WERI-Rb-1 (cell line): ENCODE measurements at places on chromosomes 16 and 17.

DNA sequence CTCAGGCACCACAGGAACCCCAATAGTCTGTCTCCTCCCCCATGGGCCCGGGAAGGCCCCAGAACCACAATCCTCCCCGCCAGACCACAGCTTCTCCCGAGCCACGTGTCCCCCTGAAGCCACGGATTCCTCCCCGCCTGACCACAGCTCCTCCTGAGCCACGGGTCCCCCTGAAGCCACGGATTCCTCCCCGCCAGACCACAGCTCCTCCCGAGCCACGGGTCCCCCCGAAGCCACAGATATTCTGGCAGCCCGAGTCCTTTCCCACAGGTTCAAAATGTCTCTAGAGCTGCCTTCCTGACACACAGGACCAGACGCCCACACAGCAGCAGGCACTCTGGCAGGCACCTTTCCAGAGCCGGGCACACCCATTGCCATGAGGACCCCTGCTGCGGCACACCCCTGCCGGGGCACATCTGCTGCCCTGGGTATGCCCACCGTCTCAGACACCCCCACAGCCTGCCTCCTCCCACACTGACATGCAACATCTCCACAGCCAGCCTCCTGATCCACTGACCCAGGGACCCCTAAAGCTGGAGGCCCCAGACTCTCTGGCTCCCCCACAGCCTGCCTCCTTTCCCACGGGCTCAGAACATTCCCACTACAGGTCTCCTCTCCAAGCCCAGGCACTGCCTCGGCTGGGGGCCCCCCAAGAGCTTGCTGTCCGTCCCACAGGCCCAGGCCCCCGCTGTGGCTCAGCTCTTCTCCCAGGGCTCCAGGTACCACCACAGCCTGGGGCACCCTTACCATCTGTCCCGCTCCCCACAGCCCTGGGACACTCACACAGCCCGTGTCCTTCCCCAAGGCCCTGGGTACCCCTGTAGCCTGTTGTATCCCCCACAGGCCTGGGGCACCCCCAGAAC is 2.2 kb downstream of the KIAA0753 start:
- no peak for DNase-seq

DNA sequence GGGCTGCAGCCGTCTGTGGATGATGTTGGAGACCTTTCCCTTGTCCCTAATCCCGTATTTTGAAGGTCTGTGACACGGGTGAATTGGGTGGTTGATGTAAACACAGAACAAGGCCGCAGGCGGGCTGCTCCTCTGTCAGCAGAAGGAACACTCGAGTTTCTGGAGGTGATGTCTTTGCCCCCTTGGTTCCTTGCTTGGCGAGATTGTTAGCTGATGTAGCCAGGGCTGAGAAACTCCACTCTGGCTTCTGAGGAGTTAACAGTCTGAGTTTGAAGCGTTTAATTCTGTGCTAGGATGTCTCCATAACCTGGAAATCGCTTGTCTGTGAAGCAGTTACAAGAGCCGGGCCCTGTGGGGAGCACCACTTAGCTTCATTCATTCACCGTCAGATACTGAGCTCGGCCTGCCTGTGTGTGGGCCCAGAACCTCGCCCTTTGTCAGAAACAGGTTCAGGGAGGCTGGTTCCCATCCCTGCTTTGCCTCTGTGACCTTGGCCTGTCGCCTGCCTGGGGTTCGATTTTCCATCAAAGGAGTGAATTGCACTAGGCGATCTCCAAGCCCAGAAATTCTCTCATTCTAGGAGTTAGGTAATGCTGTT is 1.3 kb downstream of the MAPK8IP3 start:
- no peak for DNase-seq

DNA sequence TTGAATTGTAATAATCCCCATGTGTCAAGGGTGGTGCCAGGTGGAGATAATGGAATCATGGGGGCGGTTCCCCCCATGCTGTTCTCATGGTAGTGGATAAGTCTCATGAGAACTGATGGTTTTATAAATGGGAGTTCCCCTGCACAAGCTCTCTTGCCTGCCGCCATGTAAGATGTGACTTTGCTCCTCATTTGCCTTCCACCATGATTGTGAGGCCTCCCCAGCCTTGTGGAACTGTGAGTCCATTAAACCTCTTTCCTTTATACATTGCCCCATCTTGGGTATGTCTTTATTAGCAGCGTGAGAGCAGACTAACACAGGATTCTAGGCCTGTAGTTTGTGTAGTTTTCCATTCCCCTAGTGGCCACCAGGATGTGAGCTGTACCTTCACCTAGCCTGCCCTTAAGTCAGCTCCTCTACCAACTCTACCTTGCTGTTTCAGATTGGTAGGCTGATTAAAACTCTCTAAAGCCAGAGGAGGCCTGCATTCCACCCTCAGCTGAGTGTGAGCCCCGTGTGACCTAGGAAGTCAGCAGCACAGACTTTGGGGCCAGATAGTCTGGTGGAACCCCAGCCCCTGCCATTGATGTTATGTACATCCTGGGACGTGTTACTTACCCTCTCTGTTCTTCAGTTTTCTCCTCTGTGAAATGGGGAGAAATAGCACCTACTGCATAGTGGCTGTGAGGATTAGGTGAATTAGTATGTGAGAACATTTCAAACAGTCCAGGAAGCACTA is 252.4 kb upstream of the CACNG5 start:
- DNase-seq: no peak

DNA sequence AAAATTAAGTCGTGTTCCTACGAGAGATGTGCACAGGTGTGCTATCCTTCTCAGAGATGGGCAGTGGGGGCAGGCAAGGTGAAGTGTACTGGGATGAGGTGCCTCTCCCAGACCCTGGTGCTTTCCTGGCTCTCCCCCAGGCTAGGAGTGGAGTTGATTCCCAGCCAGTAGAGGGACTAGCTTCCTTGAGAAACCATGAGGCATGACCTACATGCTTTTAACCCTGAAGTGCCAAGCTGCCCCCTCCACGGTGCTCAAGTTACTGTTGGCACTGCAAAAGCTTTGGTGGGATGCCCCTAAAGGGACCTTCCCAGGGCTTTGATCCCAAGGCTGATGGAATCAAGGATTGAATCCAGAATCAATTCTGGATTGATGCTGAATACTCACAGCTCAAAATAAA is 47.0 kb upstream of the SREBF1 start:
- DNase-seq: no peak

DNA sequence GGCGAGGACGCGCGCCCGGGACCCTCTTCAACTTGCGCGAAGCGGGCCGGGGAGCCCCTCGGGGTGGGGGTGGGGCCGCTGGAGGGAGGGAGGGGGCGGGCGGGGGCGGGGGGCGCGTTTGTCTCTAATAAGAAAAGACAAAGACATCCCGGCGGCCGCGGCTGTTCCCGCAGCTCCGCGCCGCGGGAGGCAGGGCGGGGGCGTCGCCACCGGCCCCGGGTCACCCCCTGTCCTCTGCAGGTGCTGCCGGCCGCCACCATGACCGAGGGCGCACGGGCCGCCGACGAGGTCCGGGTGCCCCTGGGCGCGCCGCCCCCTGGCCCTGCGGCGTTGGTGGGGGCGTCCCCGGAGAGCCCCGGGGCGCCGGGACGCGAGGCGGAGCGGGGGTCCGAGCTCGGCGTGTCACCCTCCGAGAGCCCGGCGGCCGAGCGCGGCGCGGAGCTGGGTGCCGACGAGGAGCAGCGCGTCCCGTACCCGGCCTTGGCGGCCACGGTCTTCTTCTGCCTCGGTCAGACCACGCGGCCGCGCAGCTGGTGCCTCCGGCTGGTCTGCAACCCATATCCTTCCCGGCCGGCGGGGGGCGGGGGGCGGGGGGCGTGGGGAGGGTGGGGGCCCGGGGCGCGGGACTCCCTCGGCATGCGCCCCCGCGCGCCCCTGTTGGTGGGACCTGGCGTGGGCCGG is 714 bp downstream of the CACNA1H start:
- no peak for DNase-seq

DNA sequence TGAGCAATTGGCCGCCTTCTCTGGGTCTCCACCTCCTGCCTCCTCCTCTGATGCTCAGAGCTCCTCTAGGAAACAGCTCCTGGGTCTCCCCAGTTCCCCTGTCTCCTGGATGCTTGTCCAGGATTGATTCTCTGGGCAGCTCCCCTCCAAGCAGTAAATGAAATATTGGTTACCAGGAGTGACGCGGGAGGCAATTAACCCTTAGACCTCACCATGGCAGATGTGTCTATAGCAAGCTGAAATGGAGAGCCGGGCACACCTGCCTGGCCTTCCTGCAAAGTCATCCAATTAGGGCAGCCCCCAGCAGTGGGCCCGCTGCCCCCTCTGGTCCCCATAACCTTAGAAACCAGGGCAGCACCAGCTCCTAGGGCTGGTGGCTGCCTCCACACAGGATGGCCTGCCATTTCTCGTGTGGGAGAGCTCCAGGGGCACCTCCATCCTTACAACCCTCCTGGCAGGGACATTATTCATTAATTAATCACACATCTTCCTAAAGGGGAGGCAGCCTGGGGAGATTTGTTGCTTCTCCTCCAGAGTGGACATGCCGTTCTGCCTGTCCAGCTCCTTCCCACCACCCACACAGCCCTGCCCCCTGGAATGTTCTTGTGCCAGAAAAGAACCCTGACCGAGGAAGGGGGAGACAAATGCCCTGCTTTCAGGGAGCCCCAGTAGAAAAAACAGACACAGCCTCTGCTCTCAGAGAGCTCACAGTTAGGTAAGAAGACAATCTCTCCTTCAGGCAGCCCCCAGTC is 8.3 kb upstream of the KIF18B start:
- DNase-seq: no peak

DNA sequence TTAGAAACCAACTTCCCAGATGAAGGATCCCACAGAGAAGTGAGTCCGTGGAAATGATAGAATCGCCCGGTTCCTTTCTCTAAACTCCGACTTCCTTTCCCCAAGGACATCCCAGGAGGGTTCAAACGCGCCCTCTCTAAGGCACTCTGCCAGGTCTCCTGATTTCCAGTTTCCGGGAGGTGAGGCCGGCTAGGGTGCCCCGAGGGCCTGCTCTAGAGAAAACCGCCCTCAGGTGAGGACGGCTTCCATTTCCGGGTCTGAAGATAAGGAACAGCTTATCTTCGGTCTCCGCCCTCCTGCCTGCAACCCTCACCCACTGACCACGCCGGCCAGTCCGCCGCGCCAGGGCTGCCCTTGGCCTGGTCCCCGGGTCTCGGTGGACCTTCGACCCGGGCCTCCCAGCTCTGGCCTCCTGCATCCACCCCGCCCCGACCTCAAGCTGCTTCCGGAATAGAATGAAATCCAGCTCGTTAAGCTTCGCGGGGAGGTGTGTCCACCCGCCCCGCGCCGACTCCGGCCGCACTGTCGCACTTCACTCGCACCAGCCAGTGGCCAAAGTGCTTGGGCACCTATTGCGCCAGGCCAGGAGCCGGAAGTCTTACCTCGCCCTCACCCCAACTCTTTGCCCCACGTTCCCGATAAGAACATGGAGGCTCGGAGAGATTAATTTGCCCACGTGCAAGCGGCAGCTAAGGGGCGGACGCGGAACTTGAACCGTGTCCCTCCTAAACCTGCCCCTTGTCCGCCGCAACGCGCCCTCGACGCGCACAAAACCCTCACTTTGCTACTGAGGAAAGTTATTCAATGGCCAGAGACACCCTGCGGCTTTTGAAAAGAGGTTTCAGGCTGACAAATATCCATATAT is 836 bp upstream of the MMP15 start:
- DNase-seq: peak; percentile 38

- no peak for DNase-seq
Measured at GRCh38 chr16:25608002-25608401, 83.8 kb upstream of the HS3ST4 start.

DNA sequence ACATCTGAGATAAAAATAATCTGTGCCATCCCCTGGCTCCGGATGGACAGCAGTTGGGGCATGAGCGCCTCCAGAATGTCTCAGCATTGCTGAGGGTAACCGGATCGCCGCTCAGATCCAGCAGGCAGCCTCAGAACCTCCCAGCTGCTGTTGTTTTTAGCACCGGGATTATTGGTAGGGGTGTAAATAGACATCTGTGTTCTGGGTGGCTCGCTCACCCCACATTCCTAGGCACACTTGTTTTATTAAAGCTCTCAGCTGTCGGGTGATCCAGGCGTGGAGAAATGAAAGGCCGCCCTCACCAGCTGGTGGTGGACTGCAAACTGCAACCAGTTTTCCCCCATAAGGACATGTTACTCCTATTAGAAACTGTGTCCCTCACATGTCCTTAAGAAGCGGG is 32.1 kb downstream of the MYH3 start:
- peak; percentile 46 for DNase-seq

GRCh38 chr16:71724320-71724751 is at the start of gene PHLPP2:
Gene PHLPP2, minus strand, starts transcription at chr16:71724701. Its CDS starts 9,906 bp downstream, at chr16:71714795.
- no peak for DNase-seq

DNA sequence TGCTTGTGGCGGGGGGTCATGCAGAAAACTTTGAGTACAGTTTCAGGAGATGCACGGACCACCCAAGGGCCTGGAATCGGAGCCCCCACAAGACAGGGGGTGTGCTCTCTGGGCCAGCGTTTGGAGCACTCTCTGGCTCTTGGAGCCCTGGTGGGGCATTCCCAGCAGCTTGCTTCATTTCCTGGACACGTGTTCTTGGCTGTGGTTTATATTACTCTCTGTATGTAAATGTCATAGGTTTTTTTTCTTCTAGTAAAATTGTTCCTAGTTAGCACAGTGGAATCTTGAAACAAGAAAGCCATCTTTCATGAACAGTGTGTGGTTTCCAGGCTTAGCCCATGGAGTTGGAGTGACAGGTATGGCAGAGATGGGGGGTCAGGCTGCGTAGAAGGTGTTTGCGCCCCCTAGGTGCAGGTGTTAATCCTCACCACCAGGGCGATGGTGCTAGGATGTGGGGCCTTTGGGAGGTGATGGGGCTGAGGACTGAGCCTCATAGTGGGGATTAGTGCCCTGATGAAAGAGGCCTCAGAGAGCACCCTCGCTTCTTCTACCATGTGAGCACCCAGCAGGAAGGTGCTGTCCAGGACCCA is 79.8 kb downstream of the JPH3 start:
- peak; percentile 19 for DNase-seq

- DNase-seq: no peak
Measured at GRCh38 chr17:79887451-79887991, 48.3 kb upstream of the CBX4 start.

GRCh38 chr17:31595666-31596381 is 204.3 kb downstream of the RAB11FIP4 start:
- no peak for DNase-seq

DNA sequence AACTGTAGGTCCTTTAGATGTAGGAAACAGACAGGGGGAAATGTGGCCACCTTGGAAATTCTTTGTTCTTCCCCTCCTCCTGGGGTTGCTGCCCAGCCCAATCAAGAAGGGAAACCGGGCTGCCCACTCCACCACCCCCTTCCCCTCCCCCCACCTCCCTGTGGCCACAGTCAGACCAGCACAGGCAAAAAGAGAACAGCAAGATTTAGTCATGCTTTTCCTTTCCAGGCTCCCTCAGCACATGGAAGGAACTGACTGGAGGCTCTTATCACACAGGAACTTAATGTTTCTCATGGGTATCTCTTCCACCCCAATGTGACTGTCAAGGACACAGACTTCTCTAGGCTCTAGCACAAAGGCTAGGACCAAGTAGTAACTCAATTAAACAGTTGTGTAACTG is 3.0 kb upstream of the CCL1 start:
- DNase-seq: no peak
